K562 (cell line): ENCODE measurements at places on chromosomes 7 and 10. TPM values are rescaled to one million over a fixed set of nuclear protein-coding genes. Genes with fewer than 3 reads are reported as not detected.

CHST15 gene
- 0.13 and 0.16 TPM in 2 replicates for total RNA-seq

- H3K27ac ChIP-seq: no peak overlapping the region
- no peaks in the 10 kb centered on the region for H3K27me3 ChIP-seq
- DNase-seq: no peak
- H3K4me3 ChIP-seq: no peak overlapping the region
- no peaks in the 10 kb centered on the region for H3K4me1 ChIP-seq
Measured at GRCh38 chr7:28292834-28293526, 112.4 kb upstream of the JAZF1 start.

GPER1 gene
- total RNA-seq: 0.11 TPM in 1 of 2 replicates, not detected in the other

GRCh38 chr10:70265032-70265689 lies 18.6 kb downstream of the NPFFR1 start:
- DNase-seq: peak; percentile 47
- no peak overlapping the region for H3K4me3 ChIP-seq
- no peaks in the 10 kb centered on the region for H3K36me3 ChIP-seq
- peaks cover 20% of the 10 kb centered on the region for H3K27me3 ChIP-seq
- no peaks in the 10 kb centered on the region for H3K4me1 ChIP-seq

DNA sequence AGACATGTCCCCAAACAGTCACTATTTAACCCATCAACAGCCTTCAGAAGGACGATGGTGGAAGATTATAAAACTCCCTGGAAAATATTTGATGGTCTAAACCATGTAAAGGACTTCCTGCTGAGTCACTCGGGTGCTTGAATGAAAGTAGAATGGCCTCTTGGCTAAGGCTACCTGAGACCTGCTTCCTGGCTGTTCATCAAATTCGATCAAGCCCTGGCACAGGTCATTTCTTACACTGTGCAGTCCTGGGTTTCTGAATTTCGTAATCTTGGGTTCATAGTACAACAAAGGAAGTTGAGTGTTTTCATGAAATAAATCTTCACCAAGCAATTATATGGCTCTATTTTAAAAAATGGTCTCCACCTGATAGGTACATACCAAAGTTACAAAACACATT lies 260.3 kb upstream of the RNF32 start:
- H3K36me3 ChIP-seq: no peaks in the 10 kb centered on the region
- DNase-seq: no peak
- no peaks in the 10 kb centered on the region for H3K4me1 ChIP-seq
- H3K27ac ChIP-seq: no peak overlapping the region

HECW1 gene
- total RNA-seq: 0.47 TPM in 1 of 2 replicates, not detected in the other

- H3K4me1 ChIP-seq: peaks cover 12% of the 10 kb centered on the region
- no peak overlapping the region for H3K4me3 ChIP-seq
- H3K36me3 ChIP-seq: peaks cover 89% of the 10 kb centered on the region
- H3K27ac ChIP-seq: no peak overlapping the region
- H3K27me3 ChIP-seq: no peaks in the 10 kb centered on the region
Measured at GRCh38 chr10:92027141-92027540, 103.6 kb downstream of the BTAF1 start.

DNA sequence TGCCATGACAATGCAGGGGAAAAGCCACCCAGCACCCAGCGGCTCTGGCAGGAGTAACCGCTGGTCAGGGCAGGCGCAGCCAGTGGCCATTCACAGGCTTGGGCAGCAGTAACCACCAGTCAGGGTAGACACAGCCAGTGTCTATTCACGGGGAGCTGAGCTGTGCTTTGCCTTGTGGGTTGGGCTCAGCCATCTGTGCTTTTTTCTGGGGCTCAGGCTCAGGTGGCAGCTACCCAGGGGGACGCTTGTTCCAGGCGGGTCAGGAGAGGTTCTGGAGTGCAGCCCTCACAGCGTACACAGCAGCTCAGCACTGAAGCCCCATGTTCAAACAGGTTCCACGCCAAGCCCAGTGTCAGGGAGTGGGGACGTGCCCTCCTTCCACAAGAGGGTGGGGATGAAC lies 28.5 kb downstream of the FOXL3 start:
- DNase-seq: no peak
- no peak overlapping the region for H3K27ac ChIP-seq
- H3K4me1 ChIP-seq: peaks cover 15% of the 10 kb centered on the region

GRCh38 chr10:75297021-75297599 lies 61.4 kb upstream of the COMTD1 start:
- no peaks in the 10 kb centered on the region for H3K36me3 ChIP-seq
- peaks cover 11% of the 10 kb centered on the region for H3K4me1 ChIP-seq
- H3K27ac ChIP-seq: no peak overlapping the region
- no peak overlapping the region for H3K4me3 ChIP-seq
- peaks cover 13% of the 10 kb centered on the region; the same call in 2 of the 3 replicates for H3K27me3 ChIP-seq

DNA sequence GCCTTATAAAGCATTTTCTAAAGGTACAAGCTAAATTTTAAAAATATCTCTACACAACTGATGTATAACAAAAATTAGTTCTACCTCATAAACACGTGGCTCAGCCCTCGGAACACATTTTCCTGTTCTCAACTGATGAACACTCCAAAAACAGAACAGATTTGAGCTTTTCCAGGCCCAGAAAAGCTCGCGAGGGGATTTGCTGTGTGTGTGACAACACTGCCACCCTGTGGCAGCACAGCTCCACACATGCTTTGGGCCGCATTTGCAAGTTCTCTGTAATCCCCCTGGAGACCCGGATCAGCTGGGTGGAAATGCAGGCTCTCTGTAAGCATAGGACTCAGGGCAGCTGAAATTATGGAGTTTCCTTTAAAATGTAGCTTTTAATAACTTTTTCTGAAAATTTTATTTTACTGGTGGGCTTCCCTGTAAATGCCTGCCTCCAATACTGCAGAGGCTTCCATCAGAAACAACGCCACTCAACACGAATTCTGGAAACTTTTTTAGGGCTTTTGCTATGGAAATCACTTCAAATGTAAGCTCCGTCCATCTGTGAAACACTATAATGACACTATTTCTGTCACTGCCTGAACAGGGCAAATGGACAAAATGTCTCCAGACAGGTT lies 155.5 kb downstream of the COBL start:
- H3K4me3 ChIP-seq: no peak overlapping the region
- H3K27me3 ChIP-seq: peaks cover 14% of the 10 kb centered on the region; the same call in 1 of the 2 replicates
- peak; percentile 74 for DNase-seq

- peak overlapping the region; percentile 43 for H3K27ac ChIP-seq
- no peaks in the 10 kb centered on the region for H3K27me3 ChIP-seq
- peaks cover 61% of the 10 kb centered on the region for H3K4me1 ChIP-seq
- no peak overlapping the region for H3K4me3 ChIP-seq
- peaks cover 94% of the 10 kb centered on the region for H3K36me3 ChIP-seq
Measured at GRCh38 chr7:121083138-121083789, 94.8 kb downstream of the CPED1 start.

SLC29A4 gene
- 1.2 and 1.4 TPM in 2 replicates for total RNA-seq
